ENCODE measurements at places on chromosomes 4 and X. TPM values are rescaled to one million over a fixed set of nuclear protein-coding genes. Genes with fewer than 3 reads are reported as not detected.

ARHGAP6 gene
- total RNA-seq: not detected

FGG gene
- not detected for total RNA-seq

PPEF2 gene
- total RNA-seq: 0.23 TPM

RS1 gene
- total RNA-seq: not detected

All from activated CD4-positive, alpha-beta T cell treated with anti-CD3 and anti-CD28 coated beads, Interleukin-2, amount 10 ng/mL, durations not matched to agents 24 days and 14 days (primary cell).